ENCODE measurements at places on chromosomes 2 and 18.
A peak's percentile ranks its signal among the peaks of the same experiment; 100 is the strongest.

DNA sequence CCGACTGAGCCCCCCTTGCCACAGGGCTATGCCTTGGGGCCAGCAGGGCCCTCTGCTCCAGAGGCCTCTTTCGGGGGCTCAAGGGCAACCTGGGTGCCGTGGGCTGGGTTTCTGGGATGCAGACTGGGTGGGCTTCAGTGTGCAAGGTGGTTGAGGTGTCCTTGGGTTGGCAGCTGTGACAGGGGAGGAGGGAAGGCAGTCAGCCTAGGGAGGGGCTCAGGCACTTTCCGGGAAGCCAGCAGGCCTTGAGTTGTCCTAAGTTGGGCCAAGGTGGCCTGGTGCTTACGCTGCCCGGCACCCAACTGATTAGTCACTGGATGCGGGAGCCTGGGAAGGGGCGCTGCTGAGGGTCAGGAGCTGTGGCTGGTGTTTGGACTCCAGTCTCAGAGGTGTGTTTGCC lies 199.5 kb downstream of the TWIST2 start:
- DNase-seq = no peak

DNA sequence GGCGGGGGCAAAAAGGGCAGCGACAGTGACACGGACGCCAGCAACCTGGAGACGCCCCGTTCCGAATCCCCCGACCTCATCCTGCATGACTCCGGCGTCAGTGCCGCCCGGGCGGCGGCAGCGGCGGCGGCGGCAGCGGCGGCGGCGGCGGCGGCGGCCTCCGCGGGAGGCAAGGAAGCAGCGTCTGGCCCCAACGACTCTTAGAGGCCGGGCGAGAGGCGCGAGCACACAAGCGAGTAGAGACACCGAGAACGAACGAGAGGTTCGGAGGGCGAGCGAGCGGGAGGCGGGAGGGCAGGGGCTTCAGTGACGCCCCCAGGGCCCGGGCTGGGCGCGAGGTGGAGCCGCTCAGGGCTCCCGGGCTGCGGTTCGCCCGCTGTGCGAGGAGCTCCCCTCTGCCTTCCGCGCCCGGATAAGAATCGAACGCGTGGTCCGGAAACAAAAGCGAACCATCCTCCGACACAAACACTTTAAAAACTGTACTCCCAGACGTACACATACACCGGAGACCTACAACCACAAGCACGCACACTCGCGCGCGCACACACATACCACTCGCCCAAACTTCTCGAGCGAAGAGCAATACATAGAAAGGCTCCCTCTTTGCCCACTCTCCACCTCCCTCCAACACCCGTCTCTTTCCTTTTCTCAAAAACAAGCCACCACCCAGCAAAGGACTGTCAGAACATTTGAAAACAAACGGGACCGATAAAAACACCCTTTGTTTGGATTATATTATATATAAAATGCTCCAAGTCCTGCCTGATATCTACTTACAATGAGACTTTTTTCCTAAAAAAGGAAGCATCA lies 2.8 kb downstream of the SP9 start:
- DNase-seq = peak; percentile 62

DNA sequence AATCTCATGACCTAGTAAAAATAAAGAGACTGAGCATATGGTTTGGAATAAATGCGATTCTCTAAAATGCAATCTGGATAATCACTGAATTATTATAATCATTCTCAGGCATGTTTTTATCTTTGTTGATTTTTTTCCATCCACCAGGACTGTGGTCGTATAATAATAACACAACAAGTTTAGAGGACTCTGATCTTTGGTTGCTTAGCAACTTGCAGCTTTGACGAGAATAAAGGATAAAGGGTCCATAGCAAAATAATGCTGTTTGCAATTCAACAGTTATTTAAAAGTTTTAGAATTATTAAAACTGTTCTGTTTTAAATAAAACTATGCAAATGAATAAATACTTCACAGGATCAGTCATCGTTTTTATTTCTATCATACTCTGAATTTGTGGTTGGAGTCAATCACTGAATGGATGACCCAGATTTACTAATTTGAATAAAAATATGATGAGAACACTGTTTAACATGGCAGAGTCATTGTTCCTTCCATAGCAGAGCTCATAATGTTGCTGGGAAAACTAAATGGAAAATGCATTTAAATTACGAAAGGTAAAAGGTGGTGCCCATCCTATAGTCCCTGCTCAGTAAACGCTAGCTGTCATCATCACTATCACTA lies 29.3 kb downstream of the DNER start:
- no peak for DNase-seq

DNA sequence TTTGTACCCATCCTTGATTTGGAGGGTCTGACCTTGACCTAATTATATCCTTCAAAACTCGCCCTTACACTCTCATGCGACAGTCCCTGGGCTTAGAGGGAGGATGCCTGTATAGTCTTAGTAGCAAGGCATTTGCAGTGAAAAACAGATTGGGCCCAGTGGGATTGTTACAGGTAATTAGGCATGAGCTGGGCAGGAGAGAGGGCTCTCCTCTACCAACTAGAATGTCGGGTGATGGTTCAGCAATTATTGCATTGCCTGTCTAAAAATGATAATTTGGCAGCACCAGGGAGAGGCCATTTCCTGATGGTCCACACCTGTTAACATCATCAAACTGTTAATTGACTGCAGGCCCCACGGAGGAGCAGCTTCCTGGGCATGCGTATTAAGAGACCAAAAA lies 32.4 kb downstream of the COMMD1 start:
- DNase-seq = peak; percentile 8

DNA sequence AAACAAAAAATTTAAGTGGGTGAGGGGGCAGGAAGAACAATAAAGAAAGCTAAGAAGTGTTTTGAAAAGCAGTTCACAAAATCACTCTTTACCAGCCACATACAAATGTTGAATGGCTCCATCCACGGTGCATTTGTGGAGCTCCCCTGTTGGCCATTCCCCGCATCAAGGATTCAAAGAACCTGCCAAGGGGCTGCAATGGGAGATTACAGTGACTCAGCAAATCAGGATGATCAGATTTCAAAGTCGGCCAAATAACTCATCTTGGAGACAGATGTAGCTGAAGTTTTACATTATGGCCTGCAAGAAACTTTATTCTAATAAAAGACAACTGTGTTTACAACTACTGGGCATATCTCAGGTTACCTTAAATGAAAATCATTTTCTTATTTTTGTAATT lies 26.9 kb downstream of the COL4A3 start:
- no peak for DNase-seq

- DNase-seq = no peak
Observed at GRCh38 chr18:43642727-43643330, 365.5 kb upstream of the SYT4 start.

- DNase-seq = no peak
Observed at GRCh38 chr2:207286106-207286505, 120.4 kb upstream of the KLF7 start.

GRCh38 chr2:169131587-169132512 lies 62.5 kb downstream of the DHRS9 start:
- DNase-seq = peak; percentile 64

DNA sequence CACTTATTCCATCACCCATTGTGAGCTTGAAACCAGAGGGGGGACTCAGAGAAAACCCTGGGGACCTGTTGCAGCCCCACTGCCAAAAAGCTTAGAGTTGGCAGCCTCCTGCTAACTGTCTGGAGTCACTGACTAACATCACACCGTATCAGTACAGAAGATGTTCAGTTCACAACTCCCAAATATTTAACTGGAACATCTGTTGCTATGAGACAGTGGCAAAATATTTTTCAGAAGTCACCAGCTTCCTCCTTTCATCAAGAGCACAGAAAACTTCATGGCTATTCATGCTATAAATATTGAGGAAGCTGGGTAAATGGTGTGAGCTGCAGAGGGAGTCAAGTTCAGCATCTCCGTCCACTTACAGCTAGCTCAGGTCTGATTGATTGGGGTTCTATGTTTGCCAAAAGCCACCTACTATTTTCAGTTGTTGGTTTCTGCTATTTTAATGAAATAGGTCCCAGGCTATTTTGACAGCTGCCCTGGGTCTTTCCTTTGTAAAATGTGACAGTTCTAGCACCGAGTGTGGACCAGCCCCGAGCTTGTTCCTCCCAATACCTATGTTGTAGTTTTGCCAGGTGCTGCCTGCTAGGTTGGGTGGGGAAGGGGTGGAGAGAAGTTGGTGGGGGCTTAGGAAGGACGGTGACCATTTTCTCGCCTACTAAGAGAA lies 9.8 kb downstream of the TUBB6 start:
- DNase-seq = no peak

DNA sequence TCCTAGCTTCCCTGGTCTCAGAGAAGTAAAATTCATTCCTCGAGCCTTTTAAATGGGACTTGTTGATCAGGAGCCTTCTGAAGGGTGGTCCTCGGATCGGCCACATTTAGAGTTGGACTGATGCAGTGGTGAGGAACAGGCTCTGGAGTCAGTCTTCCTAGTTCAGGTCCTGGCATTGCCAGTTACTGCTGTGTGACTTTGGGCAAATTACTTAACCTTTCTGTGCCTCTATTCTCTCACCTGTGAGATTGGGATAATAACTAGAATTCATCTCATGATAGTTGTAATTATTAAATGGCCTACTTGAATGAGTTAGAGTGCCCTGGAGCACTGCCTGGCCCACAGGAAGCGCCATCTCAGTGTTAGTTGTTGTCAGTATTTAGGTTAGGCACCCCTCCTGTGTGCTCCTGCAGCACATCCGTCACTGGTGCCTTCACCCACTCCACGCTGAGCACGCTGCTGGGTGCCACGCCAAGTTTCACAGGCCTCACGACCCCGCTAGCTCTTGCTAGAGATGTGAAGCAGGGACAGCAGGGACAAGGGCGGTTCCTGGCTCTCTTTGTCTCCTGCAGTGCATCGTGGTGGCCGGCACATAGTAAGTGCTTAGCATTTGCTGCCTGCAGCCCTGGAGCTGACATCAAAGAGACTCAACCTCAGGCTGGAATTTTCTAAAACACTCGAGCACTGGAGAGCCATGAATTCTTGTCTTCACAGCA lies 122.9 kb downstream of the FAM210A start:
- no peak for DNase-seq

GRCh38 chr2:229267080-229267479 lies 4.0 kb downstream of the PID1 start:
- no peak for DNase-seq

- DNase-seq = no peak
Observed at GRCh38 chr2:53448591-53448990, 319.0 kb upstream of the CHAC2 start.

GRCh38 chr2:38835015-38835601 lies 40.6 kb downstream of the DHX57 start:
- DNase-seq = no peak

- no peak for DNase-seq
Observed at GRCh38 chr2:113309655-113310387, 31.1 kb upstream of the PAX8 start.

- no peak for DNase-seq
Observed at GRCh38 chr2:177733322-177733855, 339.2 kb downstream of the PDE11A start.

- DNase-seq = no peak
Observed at GRCh38 chr2:187208199-187208785, 239.8 kb downstream of the CALCRL start.

DNA sequence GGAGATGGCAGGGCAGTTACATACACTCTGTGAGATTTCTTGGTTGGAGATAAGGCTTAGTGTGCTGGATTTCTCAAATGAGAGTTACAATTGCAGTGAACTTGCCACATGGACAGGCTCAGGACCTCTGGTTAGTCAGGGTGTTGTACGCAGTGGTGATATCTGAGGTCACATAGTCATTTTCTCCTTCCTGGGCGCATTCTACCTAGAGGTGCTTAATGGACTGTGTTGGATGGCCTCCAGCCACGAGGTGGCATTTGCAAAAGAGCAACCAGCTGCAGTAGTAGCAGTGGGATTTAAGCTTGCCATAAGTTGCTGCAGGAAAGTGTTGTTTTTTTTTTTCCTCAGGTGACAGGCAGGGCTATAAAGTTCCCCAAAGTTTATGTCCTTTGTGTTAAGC lies 173.8 kb upstream of the TMEM200C start:
- no peak for DNase-seq

GRCh38 chr2:128197059-128197458 lies 106.1 kb downstream of the UGGT1 start:
- no peak for DNase-seq

GRCh38 chr18:24470805-24471204 lies 10.4 kb downstream of the HRH4 start:
- no peak for DNase-seq

DNA sequence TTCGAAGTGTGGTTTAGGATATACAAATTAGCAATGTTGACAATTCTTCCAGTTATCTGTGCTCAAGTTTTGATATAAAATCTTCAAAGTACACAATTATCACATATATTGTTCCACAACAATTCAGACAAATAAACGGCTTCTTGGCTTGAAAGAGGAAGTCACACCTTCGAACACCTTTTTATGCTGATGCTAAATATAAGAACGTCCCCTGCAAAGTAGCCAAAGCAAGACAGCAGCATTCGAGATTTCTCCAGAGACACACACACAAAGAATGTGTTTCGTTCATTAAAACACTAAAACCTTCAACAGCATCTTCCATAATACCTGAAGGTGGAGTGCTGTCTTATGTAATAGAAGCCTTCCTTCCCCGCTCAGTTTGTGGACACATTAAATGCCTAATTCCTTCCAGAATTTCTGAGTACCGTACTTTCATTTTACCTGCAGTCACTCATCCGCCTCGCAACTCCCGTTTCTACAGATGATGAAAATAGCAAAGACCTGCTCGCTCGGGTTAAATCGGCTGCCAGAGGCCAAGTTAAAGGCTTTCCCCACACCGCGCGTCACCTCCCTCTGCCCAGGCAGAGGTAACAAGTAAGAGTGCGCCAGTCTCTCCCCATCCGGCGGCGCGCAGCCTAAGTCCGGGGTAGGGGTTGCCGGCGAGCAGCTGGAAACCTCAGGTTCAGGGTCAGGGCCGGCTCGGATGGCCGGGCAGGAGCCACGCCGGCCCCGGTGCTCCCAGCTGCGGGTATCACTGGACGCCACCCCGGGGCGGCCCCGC lies 847 bp downstream of the SERPINE2 start:
- peak; percentile 29 for DNase-seq

DNA sequence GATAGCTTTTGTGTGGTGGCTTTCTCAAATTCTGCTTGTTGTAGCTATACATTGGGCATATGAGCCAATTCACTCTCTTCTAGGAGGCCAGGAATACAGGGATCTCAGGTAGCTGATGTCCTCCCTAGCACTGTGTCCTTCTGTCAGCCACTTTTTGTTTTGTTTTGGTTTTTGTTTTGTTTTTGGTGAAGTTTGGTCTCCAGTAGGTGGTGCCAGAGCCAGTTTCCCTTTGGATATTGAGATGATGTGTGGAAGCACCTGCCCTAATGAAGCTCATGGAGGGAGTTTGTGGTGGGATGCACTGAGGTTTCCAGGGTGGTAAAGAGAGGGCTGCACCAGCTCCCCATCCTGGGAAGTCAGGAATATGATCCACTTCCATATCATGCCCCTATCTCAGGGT lies 100.5 kb upstream of the VWC2L start:
- DNase-seq = no peak

- no peak for DNase-seq
Observed at GRCh38 chr2:74806920-74807319, 27.0 kb upstream of the HK2 start.

DNA sequence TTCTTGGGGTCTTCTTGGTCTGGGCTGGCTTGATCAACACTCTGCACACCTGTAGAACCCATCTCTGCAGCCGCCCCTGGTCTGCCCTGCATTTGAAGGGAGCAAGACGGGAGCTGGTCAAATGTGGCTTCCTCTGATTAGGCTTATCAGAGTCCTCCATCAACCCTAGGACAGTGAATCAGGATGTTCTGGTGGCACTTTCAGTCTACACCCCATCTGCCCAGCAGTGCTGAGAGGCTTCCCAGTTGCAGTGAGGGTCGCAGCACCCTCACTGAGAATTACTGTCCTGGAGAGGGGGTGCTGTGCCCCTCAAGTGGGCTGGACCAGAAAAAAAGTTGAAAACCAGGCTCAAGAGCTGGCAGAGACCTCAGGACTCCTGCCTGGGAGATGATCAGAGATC lies 152.9 kb downstream of the DYSF start:
- no peak for DNase-seq

GRCh38 chr18:56009411-56009810 lies 421.4 kb upstream of the TCF4 start:
- DNase-seq = no peak
